ENCODE measurements at places on chromosomes 7 and 10. TPM values are rescaled to one million over a fixed set of nuclear protein-coding genes. Genes with fewer than 3 reads are reported as not detected.
A peak's percentile ranks its signal among the peaks of the same experiment; 100 is the strongest.

The NPC1L1 gene
- total RNA-seq = 0.28 TPM

DNA sequence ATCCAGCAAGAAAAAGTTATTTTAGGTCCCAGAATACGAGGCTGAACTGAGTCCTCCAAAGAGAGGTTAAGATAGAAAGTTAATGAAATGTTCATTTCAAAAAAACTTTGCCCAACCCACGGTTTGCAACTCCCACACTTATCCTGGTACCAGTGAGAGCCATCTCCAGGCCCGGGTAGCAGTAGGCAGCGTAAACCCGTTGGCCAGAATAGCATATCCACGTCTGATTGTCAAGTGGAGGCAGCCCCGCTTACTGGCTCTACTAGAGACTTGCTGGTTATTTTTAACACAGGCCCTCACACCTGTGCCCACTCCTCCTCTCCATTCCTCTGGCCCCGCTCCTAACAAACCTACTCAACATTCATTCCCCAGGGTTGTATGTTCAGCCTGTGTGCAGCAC lies 109.7 kb downstream of the HIP1 start:
- DNase-seq = no peak

The TWIST1 gene
- 8.2 TPM for total RNA-seq

DNA sequence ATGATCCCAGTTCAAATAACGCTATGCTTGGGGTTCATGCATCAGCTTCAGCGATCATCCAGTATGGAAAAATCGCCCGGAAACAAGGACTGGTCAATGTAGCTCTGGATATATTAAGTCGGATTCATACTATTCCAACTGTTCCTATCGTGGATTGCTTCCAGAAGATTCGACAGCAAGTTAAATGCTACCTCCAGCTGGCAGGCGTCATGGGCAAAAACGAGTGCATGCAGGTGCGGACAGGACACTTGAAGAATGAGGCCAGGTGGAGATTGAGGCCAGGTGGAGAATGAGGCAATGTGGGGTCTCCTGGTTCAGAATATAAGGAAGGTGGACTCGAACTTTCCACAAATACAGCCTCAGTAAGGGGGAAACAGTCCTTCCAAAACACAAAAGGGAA lies 105.8 kb downstream of the TRRAP start:
- DNase-seq = no peak

- DNase-seq = no peak
Observed at GRCh38 chr10:10320956-10321355, 696.7 kb upstream of the CELF2 start.

DNA sequence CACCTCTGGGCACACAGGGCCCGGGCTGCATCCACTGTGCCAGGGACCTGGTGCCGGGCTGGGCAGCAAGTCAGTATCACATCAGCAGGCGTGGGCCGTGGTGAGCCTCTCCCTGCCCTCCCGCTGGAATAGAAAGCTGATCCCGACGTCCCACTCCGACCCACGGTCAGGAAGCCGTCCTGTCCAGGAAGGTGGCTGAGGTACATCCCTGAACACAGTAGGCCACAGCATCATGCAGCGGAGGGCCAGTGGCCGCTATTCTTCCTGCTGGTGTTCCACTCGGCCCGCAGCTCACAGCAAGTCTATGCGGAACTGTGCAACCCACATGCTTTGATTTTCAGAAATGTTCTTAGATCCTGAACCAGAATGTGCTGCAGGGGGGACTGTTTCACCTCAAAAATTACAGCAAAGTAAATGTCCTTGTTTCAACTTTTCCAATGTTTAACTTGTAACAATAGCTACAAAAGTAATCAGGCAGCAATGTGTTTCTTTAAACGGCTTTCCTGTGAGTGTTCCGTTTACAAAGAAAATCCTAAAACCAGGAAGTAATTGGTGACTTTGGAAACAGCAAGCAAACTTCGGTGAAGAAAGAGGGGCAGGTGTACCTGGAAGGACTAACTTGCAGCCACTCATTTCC lies 676 bp upstream of the GPR146 start:
- DNase-seq = no peak

DNA sequence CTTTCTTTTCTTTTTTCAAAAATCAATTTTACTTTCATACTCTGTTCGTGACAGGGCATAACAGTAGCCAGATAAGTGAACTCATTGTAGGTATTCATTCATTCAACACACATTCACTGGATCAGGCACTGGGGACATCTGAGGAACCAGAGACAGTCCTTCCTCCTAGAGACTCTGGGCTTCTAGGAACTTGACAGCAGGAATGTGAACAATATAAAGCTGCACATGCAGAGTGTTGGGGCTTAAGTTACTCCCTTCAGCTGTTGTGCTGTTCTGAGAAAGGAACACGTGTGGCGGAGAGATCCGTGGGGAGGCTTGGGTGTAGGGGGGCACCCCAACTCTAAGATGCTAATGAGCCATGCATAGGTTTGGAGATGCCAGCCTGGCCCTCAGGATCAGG lies 120.4 kb downstream of the PKD1L1 start:
- no peak for DNase-seq

DNA sequence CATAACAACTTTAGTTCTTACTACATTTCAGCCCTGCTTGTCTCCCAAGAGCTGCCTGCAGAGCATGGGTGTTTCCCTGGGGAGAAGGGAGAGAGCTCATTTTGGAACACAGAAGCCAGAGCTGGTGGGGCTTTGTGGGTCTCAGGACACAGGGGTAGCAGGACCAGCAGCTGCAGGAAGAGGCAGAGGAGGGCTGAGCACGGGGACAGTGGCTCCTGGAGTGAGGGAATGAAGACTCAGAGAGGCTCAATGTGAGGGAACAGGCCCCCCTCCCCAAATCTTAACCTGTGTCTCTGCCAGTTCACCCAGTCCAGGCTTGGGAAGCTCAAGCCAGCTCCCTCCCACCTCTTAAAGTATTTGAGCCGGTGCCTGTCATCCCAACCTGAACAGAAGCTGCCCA lies 50.0 kb downstream of the CHST3 start:
- DNase-seq = no peak

- no peak for DNase-seq
Observed at GRCh38 chr7:110421490-110422241, 669.3 kb upstream of the LRRN3 start.

DNA sequence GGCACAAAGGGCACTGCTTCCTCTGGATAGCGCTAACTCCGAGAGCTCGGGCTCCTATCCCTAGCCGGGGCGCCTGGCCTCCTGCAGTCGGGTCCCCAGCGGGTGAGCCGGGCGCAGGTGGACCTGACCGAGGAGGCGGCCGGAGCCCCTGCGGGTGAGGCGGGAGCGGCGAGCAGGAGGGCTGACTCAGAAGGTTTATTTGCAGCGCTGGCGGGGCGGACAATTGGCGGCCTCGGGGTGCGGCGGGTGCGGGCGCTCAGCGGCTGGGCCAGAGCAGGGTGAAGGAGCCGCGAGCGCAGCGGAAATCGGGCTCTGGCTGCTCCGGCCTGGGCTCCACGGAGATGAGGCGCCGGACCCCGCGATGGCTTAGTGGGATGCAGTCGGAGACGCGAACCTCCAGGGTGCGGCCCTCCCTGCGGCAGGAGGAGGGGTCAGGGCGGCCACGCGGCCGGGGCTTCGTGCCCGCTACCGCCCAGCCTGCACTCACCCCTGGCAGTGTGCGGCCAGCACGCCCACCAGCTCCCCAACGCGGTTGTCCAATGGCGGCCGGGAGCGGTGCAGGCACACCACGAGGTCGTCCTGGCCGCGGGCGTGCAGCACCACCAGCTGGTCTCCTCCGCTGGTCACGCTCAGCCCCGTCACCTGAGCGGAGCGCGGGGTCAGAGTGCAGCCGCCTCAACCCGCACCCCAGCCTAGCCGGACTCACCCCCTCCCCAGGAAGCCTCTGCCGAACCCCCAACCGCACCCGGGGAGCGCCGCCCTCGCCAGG lies 16.1 kb downstream of the MYO1G start:
- DNase-seq = peak; percentile 71

DNA sequence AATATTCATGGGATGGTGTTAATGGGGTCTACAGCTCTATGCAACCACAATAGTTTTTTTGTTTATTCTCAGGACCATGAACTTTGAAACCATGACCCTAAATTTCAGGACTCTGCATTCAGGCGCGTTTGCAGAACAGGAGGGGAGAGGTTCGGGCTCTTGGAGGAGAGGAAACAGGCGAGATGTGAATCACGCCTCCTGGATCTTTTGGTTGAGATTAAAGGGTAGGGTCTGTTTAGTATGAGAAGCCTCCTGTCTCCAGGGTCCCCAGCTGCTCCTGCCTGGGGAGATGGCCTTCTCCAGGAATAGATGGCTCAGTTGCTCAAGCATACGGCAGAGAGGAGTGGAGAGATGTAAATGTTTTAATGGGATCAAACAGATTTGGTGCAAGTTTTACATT lies 18.2 kb downstream of the TLL2 start:
- no peak for DNase-seq

DNA sequence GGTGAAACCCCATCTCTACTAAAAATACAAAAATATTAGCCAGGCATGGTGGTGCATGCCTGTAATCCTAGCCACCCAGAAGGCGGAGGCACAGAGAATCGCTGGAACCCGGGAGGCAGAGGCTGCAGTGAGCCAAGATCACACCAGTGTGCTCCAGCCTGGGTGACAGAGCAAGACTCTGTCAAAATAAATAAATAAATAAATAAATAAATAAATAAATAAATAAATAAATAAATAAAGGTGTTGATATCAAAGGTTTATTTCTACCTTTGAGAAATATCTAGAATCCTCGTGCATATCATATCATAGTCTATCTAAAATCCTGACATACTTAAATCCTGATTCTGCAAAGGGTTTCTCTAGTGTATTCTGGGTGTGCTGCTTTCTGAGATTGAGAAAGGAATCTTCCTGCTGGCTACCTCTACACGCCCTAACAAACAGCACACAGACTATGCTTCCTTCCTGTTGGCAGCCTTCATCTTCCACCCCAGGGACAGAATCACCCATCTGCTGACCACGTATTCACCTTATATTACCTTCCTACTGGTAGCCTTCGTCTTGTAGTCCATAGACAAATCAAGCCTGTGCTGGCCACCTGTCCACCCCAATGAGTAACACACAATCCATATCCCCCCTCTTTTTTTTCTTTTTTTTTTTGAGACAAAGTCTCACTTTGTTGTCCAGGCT lies 8.7 kb downstream of the ABLIM1 start:
- no peak for DNase-seq

- no peak for DNase-seq
Observed at GRCh38 chr10:11516431-11516746, 95.1 kb downstream of the USP6NL start.

The MKLN1 gene
- 87.1 TPM for total RNA-seq

- no peak for DNase-seq
Observed at GRCh38 chr7:30727061-30727945, 24.6 kb upstream of the INMT start.

DNA sequence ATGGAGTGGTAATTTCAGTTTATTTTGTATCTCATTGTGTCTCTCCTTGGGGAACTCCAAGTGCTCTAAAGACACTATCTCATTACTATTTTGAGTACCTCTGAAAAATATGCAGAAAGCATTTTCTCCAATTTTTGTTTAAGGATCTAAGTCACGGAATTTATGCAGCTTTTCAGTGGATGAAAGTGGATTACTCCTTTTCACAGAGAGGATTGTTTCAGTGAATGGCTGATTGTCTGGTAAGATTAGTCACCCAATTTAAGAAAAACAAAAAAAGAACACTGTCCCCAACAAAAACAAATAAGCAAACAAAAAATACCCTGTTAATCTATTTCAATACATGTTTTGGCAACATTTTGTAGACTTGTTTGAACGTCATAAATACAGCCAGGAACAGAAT lies 338.3 kb upstream of the TEX47 start:
- no peak for DNase-seq

- DNase-seq = no peak
Observed at GRCh38 chr7:82567841-82568240, 124.3 kb upstream of the CACNA2D1 start.

- DNase-seq = no peak
Observed at GRCh38 chr10:16776896-16777295, 40.3 kb downstream of the RSU1 start.

DNA sequence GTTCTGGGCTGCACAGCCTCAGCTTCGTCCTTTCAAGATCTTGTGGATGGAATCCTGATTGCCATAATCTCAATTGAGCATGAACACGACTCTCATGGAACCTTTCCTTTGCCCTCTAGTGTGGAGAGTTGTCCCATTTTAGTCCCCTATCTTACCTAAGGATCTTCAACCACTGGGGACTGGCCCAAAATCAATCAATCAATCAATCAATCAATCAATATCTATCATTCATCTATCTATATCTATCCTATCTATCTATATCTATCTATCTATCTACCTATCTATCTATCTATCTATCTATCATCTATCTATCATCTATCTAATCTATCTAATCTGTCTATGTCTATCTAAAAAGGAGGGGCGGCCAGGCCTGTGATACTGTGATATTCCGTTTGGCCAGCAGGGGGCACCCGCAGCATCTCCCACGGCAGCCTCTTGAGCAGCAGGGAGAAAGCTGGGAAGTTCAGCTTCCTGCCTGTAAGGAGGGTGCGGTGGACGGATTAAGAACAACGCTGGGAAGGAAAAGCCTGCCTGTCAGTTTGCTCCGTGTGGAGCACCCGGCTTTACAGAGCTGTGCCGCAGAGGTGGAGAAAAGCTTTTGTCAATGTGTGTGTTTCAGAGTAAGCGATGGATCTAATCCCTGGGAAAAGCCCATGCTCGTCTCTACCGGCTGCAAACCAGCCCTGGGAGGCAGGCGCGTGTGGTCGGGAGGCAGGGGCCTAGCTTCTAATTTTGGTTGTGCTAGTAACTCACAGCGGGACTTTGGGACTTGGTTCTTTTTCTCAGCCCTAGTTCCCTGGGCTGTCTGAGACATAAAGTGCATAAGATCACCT lies 124.9 kb downstream of the SH2D4B start:
- DNase-seq = peak; percentile 63

DNA sequence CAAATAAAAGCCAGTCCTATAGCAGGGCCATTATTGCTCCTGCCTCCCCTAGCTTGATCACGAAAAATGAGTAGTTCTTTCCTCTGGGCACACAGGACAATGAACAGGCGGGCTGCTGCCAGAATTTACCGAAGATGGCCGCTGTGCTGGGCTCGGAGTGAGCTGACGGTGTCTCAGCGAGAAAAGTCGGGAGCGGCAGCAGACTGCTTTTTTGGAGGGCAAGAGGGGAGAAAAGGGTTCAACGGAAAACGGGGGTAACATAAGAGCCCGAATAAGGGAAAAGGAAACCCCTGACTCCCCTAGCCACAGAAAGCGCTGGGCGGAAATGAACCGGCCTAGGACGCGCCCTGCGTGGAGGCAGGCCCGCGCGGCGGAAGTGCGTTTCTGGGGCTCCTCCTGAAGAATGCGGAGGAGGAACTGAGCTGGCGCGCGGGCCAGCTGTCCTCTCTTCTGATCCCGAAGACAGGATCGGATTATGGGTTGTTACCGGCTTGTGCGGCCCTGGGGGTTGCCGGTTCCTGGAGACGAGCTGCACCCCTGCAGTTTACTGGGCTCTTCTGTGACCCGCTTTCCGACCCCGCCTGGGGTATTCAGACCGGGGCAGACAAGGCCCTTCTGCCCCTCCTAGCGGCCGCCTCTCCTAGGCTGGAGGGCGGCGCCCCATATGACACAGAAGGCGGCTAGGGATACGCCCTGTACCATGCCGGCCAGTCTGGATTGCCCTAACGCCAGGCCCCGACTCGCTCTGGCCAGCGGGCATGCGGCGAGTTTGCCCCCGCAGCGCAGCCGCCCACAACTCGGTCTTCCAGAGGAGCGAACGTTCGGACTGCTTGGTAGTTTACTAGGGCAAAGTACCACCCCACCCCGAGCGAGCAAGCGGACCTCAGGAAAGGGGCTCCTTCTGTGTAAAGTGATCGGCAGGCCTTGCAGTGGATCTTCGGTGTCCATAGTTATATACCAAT lies 30.1 kb upstream of the KMT2E start:
- peak; percentile 92 for DNase-seq

The AMPH gene
- 1.5 TPM for total RNA-seq
